ENCODE measurements at places on chromosomes 6 and 20.

- peak; percentile 75 for DNase-seq
These were observed 1097.8 kb downstream of the KIF16B start for GRCh38 chr20:15475483-15475882.

DNA sequence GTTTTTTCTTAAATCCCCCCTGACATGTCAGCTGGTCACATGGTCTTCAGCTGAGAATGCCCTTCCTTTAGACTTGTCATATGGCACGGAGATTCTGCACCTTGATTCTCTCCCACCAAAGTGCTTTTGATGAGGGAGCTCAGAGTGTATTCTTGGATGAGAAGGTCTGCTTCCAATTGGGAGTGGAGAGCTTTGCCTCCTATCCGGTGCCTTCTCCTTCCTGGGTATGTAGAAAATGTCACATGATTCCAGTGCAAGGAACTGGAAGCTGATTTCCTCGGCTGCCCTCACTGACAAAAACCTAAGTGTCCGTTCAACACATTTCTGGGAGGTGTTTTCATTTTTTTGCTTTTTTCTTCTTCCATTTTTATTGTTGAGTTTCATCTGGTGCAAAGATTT is 197.2 kb downstream of the TFAP2C start:
- DNase-seq: no peak

DNA sequence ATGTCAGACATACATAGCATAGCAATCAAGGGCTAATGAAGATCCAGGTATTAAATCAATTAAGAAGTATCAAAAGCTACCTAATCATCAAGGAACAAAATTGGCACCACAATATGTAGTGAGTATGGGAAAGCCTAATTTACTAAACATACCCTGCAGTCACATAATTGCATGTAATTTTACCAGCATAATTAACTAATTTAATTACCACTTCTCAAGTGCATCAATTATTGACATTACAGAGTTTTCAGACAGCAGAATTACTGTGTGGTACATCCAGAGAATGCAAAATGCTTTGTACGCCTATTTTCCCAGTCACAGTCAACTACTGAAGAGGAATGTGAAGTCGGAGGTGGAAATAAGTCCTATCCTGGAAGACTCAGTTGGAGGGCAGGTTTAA is 279.0 kb upstream of the ID4 start:
- peak; percentile 47 for DNase-seq

- DNase-seq: peak; percentile 57
These were observed 549 bp downstream of the ANKRD6 start for GRCh38 chr6:89433252-89434149.

GRCh38 chr20:14553774-14554534 is 216.5 kb upstream of the FLRT3 start:
- no peak for DNase-seq

GRCh38 chr6:155264693-155265320 is 994 bp downstream of the CLDN20 start:
- DNase-seq: no peak

DNA sequence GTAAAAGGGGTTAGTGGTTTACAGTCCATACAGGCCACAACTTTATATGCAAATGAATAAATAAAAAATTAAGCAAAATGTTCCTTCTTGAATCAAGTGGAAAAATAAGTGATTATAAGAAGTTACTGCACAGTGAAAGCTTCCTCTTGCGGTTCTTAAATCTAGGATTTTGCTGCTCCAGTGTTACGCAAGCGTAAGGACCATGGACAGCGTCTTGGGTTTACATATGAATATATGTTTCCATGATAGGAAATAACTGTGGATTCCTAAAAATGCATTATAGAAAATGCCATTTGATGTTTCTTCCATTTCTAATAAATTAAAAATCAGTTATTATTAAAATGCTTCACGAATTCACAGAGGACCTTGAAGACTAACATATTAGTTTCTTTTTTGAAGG is 176.6 kb upstream of the POU3F2 start:
- DNase-seq: peak; percentile 27

DNA sequence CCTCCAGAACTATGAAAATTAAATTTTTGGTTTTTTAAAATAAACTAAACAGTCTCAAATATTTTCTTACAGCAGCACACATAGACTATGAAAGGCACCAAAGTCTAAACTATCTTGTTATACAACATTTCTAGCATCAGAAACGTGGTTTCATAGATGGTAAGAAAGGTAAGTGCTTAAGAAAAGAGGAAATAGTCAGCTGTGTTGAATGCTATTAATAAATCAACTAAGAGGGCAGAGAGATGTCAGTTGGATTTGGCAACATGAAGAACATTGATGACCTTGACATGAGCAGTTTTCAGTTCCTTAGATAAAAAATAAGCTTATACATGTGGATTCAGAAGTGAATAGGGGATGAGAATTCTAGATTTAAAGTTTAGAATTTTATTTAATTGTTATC is 113.6 kb downstream of the RFX6 start:
- no peak for DNase-seq

- no peak for DNase-seq
These were observed 90.5 kb upstream of the HEY2 start for GRCh38 chr6:125658759-125659431.

GRCh38 chr20:47258745-47259695 is 97.5 kb downstream of the ZMYND8 start:
- peak; percentile 71 for DNase-seq

DNA sequence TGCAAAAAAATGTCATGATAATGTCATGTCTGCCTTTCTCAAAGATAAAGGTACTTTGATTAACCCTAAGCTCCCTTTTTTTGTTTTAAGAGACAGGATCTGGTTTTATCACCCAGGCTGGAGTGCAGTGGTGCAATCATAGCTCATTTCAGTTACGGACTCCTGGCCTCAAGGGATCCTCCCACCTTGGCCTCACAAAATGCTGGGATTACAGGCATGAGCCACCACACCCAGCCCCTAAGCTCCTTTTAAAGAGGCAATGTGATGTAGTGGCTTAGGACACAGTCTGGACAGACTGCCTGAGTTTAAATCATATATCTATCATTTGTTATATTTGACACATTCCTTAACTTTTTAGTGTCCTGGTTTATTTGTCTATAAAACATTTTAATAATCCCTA is 77.0 kb downstream of the FLRT3 start:
- DNase-seq: no peak

DNA sequence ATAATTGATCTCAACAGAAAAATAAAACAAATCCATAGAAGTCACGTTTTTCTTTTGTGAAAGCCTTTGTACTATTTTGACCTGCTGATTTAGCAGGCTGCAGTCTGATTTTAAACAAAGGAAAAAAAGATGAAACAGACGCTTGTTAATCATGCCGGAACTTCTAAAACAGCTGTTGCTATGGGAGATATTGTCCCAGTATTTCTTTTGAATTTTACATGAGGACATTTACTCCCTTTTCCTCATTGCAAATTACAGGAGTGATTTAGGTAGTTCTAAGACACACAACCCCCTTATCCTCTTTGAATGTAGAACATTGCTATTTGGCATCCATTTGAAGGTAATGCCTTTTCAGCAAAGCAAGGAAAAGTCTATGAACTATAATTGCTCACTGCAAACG is 416.1 kb downstream of the BCKDHB start:
- DNase-seq: no peak

- DNase-seq: no peak
These were observed 123.6 kb downstream of the MEI4 start for GRCh38 chr6:77776441-77776840.

DNA sequence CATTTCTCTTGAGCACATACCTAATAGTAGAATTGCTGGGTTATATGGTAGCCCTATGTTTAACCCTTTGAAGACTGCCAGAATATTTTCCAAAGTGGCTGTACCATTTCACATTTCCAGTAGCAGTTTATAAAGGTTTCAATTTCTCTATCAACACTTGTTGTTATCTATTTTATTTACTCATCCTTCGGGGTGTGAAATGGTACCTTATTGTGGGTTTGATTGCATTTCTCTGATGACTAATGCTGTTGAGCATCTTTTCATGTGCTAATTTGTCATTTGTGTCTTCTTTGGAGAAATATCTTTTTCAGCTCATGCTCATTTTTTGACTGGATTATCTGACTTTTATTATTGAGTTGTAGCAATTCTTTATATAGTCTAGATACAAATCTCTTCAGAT is 5.4 kb downstream of the ENPP4 start:
- DNase-seq: no peak

DNA sequence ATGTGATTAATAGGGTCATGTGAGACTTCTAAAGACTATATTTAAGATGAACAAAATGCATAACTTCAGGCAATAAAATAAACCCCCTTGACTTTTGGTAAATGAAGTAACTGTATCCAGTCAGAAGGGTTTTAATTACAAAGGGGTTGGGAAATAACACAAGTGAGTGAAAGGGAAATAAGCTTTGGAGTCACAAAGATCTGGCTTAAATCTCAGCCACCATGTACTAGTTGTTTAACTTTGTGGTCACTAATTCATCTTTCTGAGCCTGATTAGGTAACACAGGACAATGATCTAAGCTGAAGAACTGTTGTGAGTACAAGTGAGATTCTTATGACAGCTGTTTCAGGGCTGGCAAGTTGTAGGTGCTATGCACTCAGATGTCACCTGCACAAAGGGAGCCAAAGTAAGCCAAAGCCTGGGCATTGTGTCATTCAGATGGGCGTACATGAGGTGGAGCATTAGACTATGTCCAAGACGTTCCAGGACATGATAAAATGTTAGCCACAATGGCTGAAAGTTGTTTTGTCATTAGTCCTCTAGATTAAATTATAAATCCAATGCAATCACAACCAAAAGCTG is 13.8 kb downstream of the TOMM34 start:
- no peak for DNase-seq

DNA sequence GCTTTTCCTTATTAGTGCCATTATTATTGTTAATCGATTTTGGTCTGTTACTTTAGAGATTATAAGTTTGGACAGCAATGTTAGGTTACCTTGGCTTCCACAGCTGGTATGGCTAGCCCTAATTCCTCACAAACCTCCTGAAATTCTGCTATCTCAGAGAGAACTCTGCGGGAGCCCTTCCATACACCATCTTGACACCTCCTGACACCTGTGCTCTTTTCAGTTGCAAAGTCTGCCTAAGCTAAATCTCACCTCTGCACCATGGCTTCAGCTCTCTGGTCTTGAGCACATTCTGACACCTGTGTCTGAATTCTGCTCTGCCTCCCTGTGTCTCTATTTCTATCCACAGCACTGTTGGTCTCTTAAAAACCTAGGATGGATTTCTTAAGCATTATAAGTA is 106.5 kb downstream of the DCDC2 start:
- DNase-seq: no peak

DNA sequence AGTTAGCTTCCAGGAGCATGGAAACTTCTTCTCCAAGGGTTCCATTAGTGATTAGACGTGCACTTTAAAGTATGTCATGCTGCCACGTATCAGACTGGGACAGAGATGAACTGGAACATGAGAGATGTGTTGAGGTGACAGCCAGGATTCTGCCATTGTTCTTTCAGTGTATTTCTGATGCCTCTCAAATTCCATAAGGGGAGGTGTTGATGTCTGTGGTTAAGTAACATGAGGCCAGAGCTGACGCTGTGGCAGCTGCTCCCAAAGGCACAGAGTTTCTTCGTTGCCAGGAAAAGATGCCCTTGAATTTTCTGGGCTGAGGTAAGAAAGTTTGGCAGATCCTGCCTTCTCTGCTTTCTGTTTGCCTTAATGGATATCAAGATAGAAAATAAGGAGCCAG is 63.5 kb downstream of the TRMT6 start:
- no peak for DNase-seq

GRCh38 chr6:131685266-131685780 is 15.9 kb downstream of the OR2A4 start:
- no peak for DNase-seq

DNA sequence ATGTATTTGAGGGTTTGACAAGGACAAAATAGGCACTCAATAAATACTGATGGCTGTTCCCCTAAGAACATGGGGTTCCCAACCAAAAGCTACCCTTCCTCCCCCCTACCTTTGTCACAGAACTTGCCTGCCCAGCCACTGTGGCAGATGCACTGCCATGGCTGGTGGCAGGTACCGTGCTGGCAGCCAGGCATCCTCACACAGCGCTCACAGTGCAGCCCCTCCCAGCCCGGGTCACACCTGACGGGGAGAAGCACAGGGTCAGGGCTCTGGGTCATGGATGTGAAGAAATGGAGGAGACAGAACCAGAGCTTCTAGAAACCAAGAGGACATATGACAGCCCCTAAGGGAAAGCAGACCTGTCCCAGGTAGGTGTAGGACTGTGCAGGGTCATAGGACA is 2.5 kb downstream of the DLK2 start:
- DNase-seq: no peak

- peak; percentile 78 for DNase-seq
These were observed 32.8 kb downstream of the RAMACL start for GRCh38 chr6:166553563-166554271.

GRCh38 chr6:55047451-55048044 is 126.8 kb upstream of the HCRTR2 start:
- no peak for DNase-seq

DNA sequence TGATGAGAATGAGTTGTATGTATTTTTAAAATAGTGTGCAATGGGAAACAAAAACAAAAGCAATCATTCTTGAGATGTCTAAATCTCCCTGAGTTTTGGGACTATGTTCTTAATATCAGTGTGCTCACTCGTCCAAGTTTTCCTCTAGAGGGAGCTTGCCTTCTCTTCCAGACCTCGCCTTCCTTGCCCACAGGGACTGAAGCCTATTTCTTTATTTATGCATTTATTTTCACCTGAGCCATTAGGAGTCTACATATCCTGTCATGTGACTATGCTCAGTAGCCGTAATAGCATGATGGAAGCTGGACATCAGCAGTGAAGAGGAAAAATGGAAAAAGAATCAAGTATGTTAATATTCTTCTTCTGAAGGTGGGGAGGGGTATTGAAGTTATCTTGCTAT is 131.2 kb downstream of the SH3BGRL2 start:
- peak; percentile 45 for DNase-seq

DNA sequence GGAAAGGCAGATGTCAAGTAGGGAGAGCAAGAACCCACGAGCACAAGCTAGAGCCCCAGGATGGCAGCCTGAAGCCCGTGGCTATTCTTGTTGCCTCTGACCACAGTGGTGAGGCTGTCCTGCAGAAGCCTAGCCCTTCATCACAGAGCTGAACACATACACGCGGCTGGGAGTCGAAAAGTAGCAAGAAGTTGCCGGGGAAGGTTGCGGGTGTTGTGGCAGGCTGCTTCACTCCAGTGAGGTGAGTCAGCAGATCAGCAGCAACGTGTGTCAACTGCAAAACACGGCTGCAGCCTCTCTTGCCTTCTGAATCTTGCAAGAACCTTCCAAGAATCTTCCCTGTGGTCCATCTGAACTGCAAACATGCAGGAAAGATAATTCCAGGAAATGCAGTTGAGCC is 10.6 kb upstream of the STX16 start:
- no peak for DNase-seq
